ENCODE measurements at places on chromosomes 1 and 21.

- DNase-seq = no peak
These were observed 12.2 kb downstream of the EVA1C start for GRCh38 chr21:32424674-32425073.

GRCh38 chr1:179142889-179143299 lies 61.0 kb downstream of the TOR3A start:
- DNase-seq = peak; percentile 69

- DNase-seq = no peak
These were observed 52.8 kb upstream of the FOXD3 start for GRCh38 chr1:63269571-63269970.

- no peak for DNase-seq
These were observed 385.2 kb downstream of the DUSP10 start for GRCh38 chr1:221356693-221357092.

DNA sequence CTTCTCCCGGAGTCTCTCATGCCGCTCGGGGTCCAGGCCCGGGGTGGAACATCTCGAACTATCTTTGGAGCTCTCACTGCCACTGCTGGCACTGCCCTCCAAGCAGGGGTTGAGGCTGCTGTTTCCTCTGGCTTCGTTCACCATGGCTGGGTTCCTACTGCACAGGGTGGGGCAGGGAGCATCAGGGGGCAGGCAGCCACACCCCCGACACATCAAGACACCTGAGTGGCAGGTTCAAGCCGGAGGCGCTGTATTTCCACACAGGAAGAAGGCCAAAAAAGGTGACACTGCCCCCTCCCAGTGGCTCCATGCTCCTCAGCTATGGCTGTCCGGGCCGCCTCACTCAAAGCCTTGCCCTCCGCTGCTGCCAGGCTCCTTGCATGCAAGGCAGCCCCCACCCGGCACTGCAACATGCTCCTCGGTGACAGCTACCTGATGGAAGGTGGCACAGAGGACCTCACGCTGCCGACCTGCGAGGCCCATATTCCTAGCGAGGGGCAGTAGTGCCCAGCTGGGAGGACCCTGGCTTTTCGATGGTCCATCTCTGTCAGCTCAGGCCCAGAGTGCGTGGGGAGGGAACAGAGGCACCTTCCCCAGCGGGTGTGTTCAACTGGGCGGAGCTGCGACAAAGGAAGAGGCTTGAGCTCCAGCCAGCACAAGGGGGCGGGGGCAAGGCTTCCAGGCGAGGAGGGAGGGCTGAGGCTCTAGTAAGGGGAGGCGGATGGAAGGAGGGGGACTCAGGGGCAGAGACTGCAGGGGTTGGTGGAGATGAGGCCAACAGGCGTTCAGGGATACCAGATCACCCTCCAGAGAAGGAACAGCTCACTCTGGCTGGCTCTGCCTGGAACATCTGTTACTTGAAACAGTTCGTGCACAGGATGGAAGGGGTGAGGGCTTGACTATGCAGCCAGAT lies 2.5 kb downstream of the MTHFR start:
- peak; percentile 89 for DNase-seq
